ENCODE measurements at places on chromosomes 4 and X.

DNA sequence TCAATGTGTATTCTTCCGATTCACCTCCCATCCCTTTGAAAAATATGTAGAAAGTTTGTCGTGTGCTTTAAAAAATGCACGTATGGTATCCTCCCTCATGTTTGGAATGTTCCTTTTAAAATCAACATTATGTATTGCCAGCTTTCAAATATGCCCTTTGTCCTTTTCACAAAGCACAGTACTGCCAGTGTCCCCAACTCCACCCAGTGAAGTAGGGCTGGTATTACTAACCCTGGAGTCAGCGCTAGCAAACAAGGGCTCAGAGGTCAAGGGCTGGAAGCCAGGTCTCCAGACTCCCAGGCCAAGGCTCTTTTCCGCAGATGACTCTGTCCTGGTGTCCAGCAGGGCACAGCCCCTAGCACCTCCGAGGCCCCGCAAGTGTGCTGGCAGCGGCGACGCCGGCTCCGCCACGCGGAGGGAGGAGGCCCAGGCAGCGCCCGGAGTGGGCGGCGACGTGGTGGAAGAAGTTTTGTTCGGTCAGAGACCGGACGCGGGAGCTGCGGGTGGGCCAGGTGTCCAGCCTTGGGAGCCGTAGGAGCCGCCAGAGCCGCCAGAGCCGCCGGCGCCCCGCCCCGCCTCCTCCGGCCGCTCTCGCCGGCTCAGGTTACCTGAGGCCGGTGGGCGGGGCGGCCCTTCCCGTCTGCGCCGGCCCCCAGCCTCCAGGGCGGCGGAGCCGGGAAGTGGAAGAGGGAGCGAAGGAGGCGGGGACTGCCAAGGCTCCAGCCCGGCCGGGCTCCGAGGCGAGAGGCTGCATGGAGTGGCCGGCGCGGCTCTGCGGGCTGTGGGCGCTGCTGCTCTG, at the start of gene IL13RA1:
IL13RA1 (plus strand) TSS at position 720 of the 799 bp plus-strand sequence; CDS start at position 753, 33 bp downstream.
- DNase-seq: peak; percentile 58

GRCh38 chr4:183571350-183571941, 66.6 kb downstream of the ING2 start:
- peak; percentile 42 for DNase-seq

- no peak for DNase-seq
These were observed 295.9 kb upstream of the TACR3 start for GRCh38 chr4:104015680-104016079.

GRCh38 chrX:38941675-38942074, 140.4 kb downstream of the MID1IP1 start:
- no peak for DNase-seq

DNA sequence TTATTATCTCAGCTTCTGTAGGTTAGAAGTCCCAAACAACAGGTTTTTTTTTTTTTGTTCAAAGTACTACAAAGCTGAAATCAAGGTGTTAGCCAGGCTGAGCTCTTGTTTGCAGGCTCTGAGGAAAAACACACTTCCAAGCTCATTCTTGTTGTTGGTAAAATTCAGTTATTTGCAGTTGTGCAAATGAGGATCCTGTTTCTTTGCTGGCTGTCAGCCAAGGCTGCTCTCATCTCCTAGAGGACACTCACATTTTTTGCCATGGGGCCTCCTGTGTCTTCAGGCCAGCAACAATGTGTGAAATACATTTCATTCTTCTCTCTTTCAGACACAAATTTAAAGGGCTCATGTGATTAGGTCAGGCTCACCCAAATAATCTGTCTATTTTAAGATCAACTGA, 60.3 kb upstream of the HSD17B10 start:
- DNase-seq: peak; percentile 20

All from brain microvascular endothelial cell (primary cell).